ENCODE measurements at places on chromosomes 12 and 14.
A peak's percentile ranks its signal among the peaks of the same experiment; 100 is the strongest.

- DNase-seq = no peak
These were observed 14.2 kb downstream of the ZNF641 start for GRCh38 chr12:48336564-48336963.

DNA sequence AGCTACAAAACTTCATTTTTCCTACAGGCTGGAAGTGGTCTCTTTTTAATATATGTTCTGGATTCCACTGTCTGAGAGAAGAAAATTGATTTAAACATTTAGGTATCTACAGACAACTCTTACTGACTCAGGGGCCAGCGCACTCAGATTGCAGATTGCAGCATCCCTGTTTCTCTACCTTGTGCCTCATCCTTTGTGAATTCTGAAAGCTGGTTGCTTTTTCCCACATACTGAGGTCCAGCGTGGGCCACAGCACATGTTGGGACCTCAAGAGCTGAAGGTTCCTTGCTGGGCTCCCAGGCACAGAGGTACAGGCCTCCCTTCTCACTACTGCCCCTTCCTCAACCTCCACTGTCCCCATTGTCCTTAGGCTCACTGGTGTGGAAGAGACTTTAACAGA, 101.7 kb upstream of the CCDC175 start:
- no peak for DNase-seq

DNA sequence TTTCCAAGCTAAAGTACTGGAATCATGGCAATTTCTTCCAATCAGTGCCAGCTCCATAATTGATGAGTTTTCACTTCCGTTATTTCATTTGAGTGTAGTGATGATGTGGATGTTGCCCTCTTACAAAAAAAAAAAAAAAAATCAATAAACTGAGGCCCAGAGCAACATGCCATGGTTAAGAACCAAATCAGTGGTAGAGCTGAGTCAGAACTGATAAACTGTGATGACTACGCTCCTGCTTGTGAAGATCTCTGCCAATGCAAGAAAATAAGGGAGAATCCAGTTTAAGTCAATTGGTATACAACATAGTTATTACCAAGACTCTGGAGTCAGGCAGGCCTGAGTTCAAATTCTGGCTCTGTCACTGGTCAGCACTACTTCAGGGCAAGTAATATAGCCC, 102.7 kb downstream of the GPR135 start:
- DNase-seq = no peak

- peak; percentile 16 for DNase-seq
These were observed 1124.0 kb upstream of the TMEM132C start for GRCh38 chr12:127143020-127143419.

- no peak for DNase-seq
These were observed 7.3 kb downstream of the ULK1 start for GRCh38 chr12:131901431-131902331.

All from NCI-H187 treated with DMSO at 0.1 percent for 48 hours (cell line).